Endodermal cell (in vitro differentiated cells): ENCODE measurements at places on chromosomes 3 and 15.

GRCh38 chr3:122936335-122936734 lies 91.2 kb downstream of the SEMA5B start:
- no peak for DNase-seq

- no peak for DNase-seq
These were observed 618.8 kb upstream of the GRM7 start for GRCh38 chr3:6242104-6242503.

- no peak for DNase-seq
These were observed 399.9 kb downstream of the LRTM1 start for GRCh38 chr3:54527953-54528352.

- DNase-seq, result no peak
These were observed 221.8 kb downstream of the CHL1 start for GRCh38 chr3:418239-418929.
